ENCODE measurements at places on chromosomes 1 and 21. TPM values are rescaled to one million over a fixed set of nuclear protein-coding genes. Genes with fewer than 3 reads are reported as not detected.

- H3K27me3 ChIP-seq, result no peaks in the 10 kb centered on the region
- no peak overlapping the region for H3K27ac ChIP-seq
- DNase-seq, result no peak
- H3K4me1 ChIP-seq, result no peaks in the 10 kb centered on the region
- no peak overlapping the region for H3K4me3 ChIP-seq
Observed at GRCh38 chr21:36654324-36654723, 44.6 kb upstream of the SIM2 start.

- no peak overlapping the region for H3K4me3 ChIP-seq
- DNase-seq, result no peak
- H3K27ac ChIP-seq, result no peak overlapping the region
- peaks cover 28% of the 10 kb centered on the region for H3K27me3 ChIP-seq
Observed at GRCh38 chr1:215052256-215053015, 30.1 kb upstream of the KCNK2 start.

- H3K4me3 ChIP-seq, result no peak overlapping the region
- no peaks in the 10 kb centered on the region for H3K36me3 ChIP-seq
- no peak for DNase-seq
- no peak overlapping the region for H3K27ac ChIP-seq
Observed at GRCh38 chr21:40016234-40016633, 149.0 kb downstream of the PCP4 start.

GRCh38 chr1:53125623-53126360 lies 16.6 kb downstream of the SLC1A7 start:
- no peak for DNase-seq
- H3K36me3 ChIP-seq, result no peaks in the 10 kb centered on the region
- H3K27me3 ChIP-seq, result no peaks in the 10 kb centered on the region
- no peak overlapping the region for H3K27ac ChIP-seq
- H3K4me1 ChIP-seq, result no peaks in the 10 kb centered on the region

DNA sequence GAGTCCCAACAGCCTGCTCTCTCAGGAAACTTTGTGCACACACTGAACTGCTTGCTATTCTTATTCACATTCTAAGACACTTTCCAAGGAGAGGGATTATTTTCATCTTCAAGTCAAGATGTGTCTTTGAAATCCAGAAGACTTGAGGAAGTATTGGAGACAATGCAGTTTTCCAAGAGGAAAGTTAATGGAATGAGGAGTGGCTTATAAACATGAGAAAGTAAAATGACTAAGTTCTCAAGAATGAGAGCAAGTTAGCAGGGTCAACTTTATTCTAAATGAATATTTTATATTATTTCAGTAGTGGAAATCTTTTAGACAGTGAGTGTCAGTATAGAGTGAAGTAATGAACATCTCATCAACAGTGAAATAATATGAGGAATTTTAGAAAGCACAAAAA lies 1239.3 kb downstream of the MRPL39 start:
- H3K36me3 ChIP-seq, result no peaks in the 10 kb centered on the region
- H3K27me3 ChIP-seq, result no peaks in the 10 kb centered on the region
- no peaks in the 10 kb centered on the region for H3K4me1 ChIP-seq
- no peak overlapping the region for H3K27ac ChIP-seq
- H3K4me3 ChIP-seq, result no peak overlapping the region

- H3K4me1 ChIP-seq, result peaks cover 5% of the 10 kb centered on the region
- H3K27me3 ChIP-seq, result no peaks in the 10 kb centered on the region
- DNase-seq, result peak; percentile 52
- no peak overlapping the region for H3K27ac ChIP-seq
- H3K36me3 ChIP-seq, result no peaks in the 10 kb centered on the region
Observed at GRCh38 chr1:116556289-116557006, 14.4 kb downstream of the CD58 start.

- peaks cover 15% of the 10 kb centered on the region for H3K27me3 ChIP-seq
- no peak for DNase-seq
- no peak within 1 kb of the TSS for H3K4me3 ChIP-seq
- H3K4me1 ChIP-seq, result no peaks in the 10 kb centered on the region
Observed at GRCh38 chr1:60073605-60074278, at the start of gene C1orf87. Gene C1orf87, minus strand, starts transcription at chr1:60073770. Its CDS starts 1,127 bp downstream, at chr1:60072643.

DNA sequence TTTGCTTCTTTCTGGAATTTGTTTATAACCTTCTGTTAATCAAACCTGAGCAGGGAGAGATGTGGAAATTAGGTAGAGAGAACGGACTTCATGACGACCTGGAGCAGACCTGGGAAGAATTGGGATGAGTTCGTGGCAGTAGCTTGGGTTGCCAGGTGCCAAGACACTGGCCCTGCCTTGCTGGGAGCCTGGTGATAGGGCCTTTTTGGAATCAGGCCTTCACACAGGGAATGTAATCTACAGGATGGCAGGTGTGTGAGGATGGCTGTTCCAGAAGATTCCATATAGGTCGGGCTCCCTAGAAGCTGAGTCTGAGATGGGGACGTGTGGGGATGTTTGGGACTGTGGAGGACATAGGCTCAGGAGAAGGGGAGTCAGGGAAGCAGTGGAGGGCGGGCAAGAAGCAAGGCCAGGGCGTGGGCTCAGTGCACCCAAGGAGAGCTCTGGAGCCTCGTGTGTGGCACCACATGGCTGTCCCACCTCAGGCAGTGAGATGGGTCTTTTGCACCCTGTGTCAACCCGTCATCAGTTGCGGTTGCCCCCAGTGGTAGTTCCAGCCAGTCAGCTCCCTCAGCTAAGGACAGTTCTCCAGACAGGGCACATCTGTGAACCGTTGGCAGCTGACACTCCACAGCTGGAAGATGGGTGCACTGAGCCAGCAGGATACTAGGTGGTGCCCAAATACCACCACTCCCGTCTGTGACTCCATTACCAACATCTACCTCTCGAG lies 395.9 kb downstream of the MATN1 start:
- H3K4me1 ChIP-seq, result no peaks in the 10 kb centered on the region
- DNase-seq, result no peak
- no peaks in the 10 kb centered on the region for H3K27me3 ChIP-seq
- H3K36me3 ChIP-seq, result no peaks in the 10 kb centered on the region
- no peak overlapping the region for H3K4me3 ChIP-seq
- no peak overlapping the region for H3K27ac ChIP-seq

DNA sequence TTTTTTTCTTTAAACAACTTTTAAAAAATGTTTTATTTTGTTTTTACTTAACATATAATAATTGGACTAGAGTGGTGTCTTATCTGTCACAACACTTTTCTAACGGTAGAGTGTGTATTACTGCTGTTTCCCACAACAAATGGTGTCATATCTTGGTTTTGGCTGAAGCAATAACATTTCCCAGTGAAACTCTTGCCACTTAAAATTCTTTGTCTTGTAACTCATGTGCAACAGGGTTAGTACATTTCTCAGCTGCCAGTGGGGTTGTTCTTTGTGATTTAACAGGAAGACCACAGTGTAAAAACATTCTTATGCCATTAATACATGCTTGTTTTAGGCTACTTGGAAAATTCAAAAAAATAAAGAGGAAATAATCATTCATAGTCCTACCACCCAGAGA lies 43.5 kb downstream of the ALPL start:
- H3K4me3 ChIP-seq, result no peak overlapping the region
- H3K4me1 ChIP-seq, result peaks cover 12% of the 10 kb centered on the region
- no peak for DNase-seq
- no peaks in the 10 kb centered on the region for H3K36me3 ChIP-seq
- no peak overlapping the region for H3K27ac ChIP-seq

DNA sequence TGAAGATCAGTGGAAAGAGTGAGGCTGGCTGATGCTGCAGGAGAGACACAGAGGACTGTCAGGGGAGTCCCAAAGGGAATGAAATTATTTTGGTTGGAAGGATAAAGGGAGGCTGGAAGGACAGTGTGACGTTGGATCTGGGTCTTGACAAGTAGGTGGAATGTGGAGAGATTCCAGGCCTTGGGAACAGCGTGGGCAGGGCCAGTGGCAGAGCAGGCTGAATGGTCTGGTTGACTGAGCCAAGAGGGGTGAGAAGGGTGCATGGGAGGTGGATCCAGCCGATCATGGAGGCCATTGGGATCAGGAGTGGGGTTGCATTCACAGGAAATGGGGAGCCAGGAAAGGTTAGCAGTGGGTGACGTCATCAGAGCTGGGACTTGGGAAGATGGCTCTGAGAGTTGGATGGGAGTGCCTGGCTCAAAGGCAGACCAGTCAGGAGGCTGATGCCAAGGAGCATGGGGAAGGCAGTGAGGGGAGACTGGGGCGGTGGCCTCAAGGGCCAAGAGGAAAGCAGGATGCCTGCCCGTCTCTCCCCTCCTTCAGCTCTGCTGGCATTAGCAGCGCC lies 146.2 kb upstream of the VAMP3 start:
- no peak overlapping the region for H3K4me3 ChIP-seq
- no peaks in the 10 kb centered on the region for H3K36me3 ChIP-seq
- H3K27me3 ChIP-seq, result peaks cover 76% of the 10 kb centered on the region
- H3K27ac ChIP-seq, result no peak overlapping the region

DNA sequence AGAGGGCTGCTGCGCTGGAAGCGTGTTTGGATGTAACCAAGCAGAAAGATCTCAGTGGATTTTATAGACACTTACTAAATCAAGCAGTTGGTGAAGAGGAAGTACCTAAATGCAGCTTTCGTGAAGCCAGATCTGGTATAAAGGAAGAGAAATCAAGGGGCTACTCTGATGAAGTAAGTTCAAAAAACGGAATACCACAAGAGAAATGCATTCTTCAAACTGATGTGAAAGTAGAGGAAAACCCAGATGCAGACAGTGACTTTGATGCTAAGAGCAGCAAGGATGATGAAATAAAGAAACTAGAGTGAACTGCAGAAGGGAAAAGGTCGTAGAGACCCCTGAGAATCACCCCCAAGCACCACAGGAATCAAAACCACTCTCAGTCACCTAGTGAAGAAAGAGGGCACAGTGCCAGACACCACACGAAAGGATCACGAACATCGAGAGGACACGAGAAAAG lies 40.8 kb upstream of the NEXN start:
- H3K4me3 ChIP-seq, result no peak overlapping the region
- no peak for DNase-seq
- no peak overlapping the region for H3K27ac ChIP-seq
- no peaks in the 10 kb centered on the region for H3K27me3 ChIP-seq
- no peaks in the 10 kb centered on the region for H3K36me3 ChIP-seq
- H3K4me1 ChIP-seq, result no peaks in the 10 kb centered on the region

- no peaks in the 10 kb centered on the region for H3K36me3 ChIP-seq
- no peak for DNase-seq
- H3K4me1 ChIP-seq, result no peaks in the 10 kb centered on the region
- peaks cover 8% of the 10 kb centered on the region for H3K27me3 ChIP-seq
Observed at GRCh38 chr1:100616121-100616621, 78.2 kb downstream of the GPR88 start.

DNA sequence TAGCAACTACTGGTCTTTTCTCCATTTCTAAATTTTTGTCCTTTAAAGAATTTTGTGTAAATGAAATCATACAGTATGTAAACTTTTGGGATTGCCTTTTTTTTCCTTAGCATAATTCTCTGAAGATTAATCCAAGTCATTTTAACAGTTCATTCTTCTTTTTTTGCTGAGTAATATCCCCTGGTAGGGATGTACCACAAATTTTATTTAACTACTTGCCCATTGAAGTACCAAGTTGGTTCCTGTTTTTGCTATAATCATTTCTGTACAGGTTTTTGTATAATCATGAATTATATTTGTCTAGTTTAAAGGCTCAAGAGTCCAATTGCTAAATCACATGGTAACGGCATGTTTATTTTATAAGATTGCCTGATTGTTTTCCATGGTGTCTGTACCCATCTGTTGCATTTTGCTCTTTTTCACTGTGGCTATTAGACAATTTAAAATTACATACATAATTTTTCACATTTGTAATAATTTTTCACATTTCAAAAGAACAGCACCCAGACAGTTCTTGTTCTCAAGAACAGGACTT lies 891.1 kb downstream of the USP25 start:
- no peaks in the 10 kb centered on the region for H3K27me3 ChIP-seq
- H3K4me1 ChIP-seq, result no peaks in the 10 kb centered on the region
- no peak overlapping the region for H3K27ac ChIP-seq
- no peak for DNase-seq
- H3K36me3 ChIP-seq, result no peaks in the 10 kb centered on the region
- H3K4me3 ChIP-seq, result no peak overlapping the region

GRCh38 chr1:69172003-69173000 lies 395.4 kb upstream of the LRRC7 start:
- no peaks in the 10 kb centered on the region for H3K4me1 ChIP-seq
- H3K27me3 ChIP-seq, result no peaks in the 10 kb centered on the region
- DNase-seq, result no peak
- H3K4me3 ChIP-seq, result no peak overlapping the region

DNA sequence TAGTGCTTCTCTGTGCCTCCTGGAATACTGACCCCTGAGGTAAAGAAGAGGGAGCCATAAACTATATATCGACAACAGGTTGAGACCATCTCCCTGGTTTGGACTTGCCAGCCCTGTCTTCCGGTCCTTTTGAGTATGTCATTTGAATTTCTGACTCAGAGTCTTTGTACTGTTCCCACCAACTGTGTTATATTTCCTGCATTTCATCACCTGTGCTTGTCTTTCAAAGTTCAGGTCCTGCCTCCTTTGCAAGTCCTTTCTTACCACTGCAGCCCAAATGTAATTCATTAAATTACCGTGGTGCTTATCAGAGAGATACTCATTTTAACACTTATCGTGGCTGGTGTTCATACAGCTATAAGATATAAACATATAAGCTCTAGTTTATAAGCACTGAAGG lies 10.7 kb downstream of the AK5 start:
- no peak overlapping the region for H3K27ac ChIP-seq
- peaks cover 10% of the 10 kb centered on the region for H3K27me3 ChIP-seq
- H3K36me3 ChIP-seq, result no peaks in the 10 kb centered on the region

DNA sequence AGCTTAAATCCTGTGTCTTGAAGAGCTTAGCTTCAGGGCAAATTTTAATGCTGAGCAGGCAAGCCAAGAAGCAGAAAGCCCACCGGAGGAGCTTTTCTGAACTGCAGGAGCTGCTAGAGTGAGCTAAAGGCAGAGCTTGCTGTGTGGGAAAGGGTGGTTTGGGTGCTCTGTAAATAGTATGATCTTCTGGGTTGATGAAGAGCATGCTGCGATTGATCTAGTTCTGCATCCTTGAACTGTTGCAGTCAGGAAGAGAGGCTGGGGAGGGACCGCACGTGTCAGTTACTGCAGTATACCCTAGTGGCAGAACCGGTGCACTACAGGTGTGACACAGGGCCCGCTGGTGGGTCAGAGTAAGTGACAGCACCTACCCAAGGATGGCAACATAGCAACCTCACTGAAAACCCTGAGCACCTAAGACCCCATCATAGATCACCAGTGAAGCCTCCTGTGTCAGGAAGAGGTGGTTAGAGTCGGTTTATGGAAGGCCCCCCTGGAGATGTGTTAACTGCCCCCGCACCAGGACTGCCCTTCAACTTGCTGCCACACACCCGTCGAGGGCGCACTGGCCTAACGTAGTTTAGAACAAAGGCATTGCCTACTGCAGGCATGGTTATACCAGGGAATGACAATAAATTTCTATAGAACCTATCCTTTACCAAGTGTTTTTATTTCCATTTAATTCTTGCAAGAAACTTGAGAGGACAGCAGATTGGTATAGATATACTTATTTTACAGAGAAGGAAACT lies 146.0 kb upstream of the KIAA0040 start:
- peak; percentile 46 for DNase-seq
- H3K4me3 ChIP-seq, result no peak overlapping the region
- peaks cover 7% of the 10 kb centered on the region for H3K27me3 ChIP-seq
- H3K4me1 ChIP-seq, result no peaks in the 10 kb centered on the region

The OR2G6 gene
- not detected for total RNA-seq

The NENF gene
- total RNA-seq, result 59.5 TPM

The NR1I3 gene
- not detected for total RNA-seq

The UAP1 gene
- total RNA-seq, result 122 TPM

The SUSD4 gene
- not detected for total RNA-seq

The CDA gene
- total RNA-seq, result not detected

The NTMT2 gene
- not detected for total RNA-seq

The NBPF14 gene
- total RNA-seq, result 22.3 TPM

The BMP8A gene
- total RNA-seq, result not detected

The MYCL gene
- 2.1 TPM for total RNA-seq

The HSPG2 gene
- total RNA-seq, result 10.4 TPM

The WDR3 gene
- total RNA-seq, result 70.1 TPM

The SPRR2B gene
- not detected for total RNA-seq

The C1QTNF12 gene
- total RNA-seq, result 4.4 TPM
